ENCODE measurements at places on chromosomes 16 and 17. TPM values are rescaled to one million over a fixed set of nuclear protein-coding genes. Genes with fewer than 3 reads are reported as not detected.
A peak's percentile ranks its signal among the peaks of the same experiment; 100 is the strongest.

The NKD1 gene
- 1.5 TPM for total RNA-seq

The KRT36 gene
- total RNA-seq: not detected

The HSD11B2 gene
- total RNA-seq: 1.1 TPM

The CDH1 gene
- total RNA-seq: 0.37 TPM

DNA sequence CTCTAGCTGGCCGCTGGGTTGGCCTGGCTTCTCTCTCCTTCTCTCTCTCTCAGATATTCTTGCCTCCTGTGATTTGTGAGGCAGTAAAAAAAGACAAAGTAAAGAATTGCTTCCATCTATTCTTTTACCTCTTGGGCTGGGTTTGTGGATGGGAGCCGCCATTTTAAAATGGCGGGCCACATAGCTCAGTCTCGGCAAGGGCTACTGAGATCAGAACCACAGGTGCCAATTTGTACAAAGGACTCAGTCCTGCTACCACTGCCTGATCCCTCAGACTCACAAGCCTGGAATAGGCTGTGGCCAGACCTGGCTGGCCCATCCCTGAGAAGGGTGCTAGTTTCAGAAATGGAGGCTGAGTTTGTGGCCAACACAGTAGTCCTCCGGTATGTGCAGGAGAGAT is 24.1 kb downstream of the NOD2 start:
- H3K4me1 ChIP-seq: peaks cover 26% of the 10 kb centered on the region
- H3K27ac ChIP-seq: no peak overlapping the region
- no peak for DNase-seq
- H3K36me3 ChIP-seq: no peaks in the 10 kb centered on the region
- H3K4me3 ChIP-seq: no peak overlapping the region

DNA sequence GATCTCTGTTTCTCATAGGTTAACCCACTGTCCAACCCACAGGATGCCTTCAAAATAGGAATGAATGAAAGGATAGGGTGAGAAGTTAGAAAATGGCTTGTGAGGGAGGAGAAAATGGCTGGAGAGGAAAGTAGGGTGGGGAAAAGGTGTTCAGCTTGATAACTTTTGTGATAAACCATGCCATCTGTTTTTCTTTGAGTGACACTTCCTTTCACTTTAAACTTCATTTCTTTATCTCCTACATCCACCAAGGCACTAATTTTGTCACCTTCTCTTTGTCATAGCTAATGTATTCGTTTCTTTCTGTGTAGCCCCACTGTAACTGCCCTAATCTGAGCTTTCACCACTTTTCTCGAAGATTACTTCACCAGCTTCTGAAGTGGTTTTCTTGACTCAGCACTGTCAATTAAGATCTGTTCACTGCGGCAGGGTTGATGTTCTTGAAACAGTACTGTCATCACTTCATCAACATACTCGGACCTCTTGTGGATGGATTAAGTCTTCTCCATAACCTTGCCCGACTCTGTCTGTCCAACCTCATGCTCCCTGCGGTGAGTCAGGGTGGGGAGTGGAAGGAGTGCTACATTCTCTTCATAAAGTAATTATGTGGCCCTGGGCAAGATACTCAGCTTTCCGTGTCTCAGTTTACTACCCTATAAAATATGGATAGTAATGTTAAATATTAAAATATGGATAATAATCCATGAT is 5.5 kb upstream of the KRT10 start:
- H3K27me3 ChIP-seq: no peaks in the 10 kb centered on the region
- no peak overlapping the region for H3K27ac ChIP-seq
- no peaks in the 10 kb centered on the region for H3K36me3 ChIP-seq
- DNase-seq: no peak
- H3K4me1 ChIP-seq: no peaks in the 10 kb centered on the region

DNA sequence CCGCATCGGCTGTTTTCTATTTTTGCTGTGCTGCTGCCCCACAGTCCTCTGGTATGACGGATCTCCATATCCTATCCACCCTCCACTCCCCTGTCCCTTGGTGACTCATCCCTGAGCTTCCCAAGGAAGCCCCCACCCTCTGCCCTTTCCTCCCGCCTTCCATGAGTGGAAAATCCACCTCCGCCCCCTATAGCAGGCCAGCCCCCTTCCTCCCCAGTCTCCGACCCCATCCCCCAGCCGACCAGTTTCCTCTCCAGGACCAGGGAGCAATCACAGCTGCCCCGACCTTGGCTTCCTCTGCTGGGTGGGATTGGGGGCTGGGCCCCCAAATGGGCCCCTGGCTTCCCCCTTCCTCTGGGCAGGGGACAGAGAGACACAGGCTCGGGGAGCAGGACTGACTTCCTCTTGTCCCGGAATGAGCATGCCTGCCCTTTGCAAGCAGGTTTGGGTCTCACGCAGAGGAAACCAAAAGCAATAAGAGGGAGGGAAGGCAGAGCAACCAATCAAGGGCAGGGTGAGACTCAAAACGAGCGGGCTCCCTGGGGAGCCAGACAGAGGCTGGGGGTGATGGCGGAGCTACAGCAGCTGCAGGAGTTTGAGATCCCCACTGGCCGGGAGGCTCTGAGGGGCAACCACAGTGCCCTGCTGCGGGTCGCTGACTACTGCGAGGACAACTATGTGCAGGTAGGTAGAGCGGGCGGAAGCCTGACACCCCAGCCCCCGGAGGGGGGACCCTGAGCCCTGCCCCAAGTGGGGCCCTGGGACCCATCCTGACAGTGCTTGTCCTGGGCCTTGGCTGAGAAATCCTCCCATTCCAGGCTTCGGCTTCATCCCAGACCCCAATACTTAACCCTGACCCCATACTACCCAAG is at the start of the genes ABI3 and GNGT2:
ABI3 (plus strand) TSS at position 550 of the 872 bp plus-strand sequence; CDS start at position 568, 18 bp downstream.
GNGT2 (minus strand) TSS at position 417 of the 872 bp plus-strand sequence. CDS start 3,152 bp downstream, outside the sequence.
- peaks cover 71% of the 10 kb centered on the region for H3K4me1 ChIP-seq
- DNase-seq: peak; percentile 47
- H3K36me3 ChIP-seq: no peaks in the 10 kb centered on the region
- no peaks in the 10 kb centered on the region for H3K27me3 ChIP-seq
- peak within 1 kb of the TSS; percentile 69 for H3K4me3 ChIP-seq

- H3K4me3 ChIP-seq: no peak overlapping the region
- H3K4me1 ChIP-seq: no peaks in the 10 kb centered on the region
- H3K36me3 ChIP-seq: no peaks in the 10 kb centered on the region
- no peaks in the 10 kb centered on the region for H3K27me3 ChIP-seq
- no peak overlapping the region for H3K27ac ChIP-seq
- no peak for DNase-seq
Observed at GRCh38 chr16:80084614-80085013, 456.2 kb upstream of the DYNLRB2 start.

DNA sequence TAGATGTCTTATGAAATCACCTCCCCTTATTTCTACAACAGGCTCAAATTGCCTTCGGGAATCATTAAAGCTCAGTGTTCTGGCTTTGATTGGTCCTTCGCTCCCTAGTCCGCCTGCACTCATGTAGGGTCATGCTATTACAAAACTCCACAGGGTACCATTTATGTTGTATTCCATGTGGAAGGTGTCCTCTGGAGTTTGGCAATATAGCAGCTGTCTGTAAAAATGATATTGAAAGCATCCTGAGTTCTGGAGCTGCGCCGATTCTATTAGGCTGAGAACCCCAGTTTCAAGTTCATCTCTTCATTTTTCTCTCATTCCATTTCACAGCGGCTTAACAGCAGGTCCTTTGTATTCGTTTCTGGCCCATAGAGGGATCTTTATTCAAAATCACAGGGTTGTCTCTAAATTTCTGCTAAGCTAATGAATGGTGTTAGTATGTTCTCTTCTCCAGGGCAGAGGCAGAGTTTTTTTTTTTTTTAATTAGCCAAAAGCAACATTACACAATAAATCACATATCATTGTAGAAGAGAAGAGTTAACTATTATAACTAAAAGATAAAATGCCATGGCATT is 71.9 kb upstream of the TEKT1 start:
- no peaks in the 10 kb centered on the region for H3K36me3 ChIP-seq
- no peaks in the 10 kb centered on the region for H3K27me3 ChIP-seq
- no peaks in the 10 kb centered on the region for H3K4me1 ChIP-seq
- H3K27ac ChIP-seq: no peak overlapping the region

GRCh38 chr16:31071861-31072260 is 2.2 kb downstream of the ZNF668 start:
- H3K4me1 ChIP-seq: peaks cover 24% of the 10 kb centered on the region
- peak overlapping the region; percentile 89 for H3K27ac ChIP-seq
- DNase-seq: no peak
- peak overlapping the region; percentile 100 for H3K4me3 ChIP-seq

DNA sequence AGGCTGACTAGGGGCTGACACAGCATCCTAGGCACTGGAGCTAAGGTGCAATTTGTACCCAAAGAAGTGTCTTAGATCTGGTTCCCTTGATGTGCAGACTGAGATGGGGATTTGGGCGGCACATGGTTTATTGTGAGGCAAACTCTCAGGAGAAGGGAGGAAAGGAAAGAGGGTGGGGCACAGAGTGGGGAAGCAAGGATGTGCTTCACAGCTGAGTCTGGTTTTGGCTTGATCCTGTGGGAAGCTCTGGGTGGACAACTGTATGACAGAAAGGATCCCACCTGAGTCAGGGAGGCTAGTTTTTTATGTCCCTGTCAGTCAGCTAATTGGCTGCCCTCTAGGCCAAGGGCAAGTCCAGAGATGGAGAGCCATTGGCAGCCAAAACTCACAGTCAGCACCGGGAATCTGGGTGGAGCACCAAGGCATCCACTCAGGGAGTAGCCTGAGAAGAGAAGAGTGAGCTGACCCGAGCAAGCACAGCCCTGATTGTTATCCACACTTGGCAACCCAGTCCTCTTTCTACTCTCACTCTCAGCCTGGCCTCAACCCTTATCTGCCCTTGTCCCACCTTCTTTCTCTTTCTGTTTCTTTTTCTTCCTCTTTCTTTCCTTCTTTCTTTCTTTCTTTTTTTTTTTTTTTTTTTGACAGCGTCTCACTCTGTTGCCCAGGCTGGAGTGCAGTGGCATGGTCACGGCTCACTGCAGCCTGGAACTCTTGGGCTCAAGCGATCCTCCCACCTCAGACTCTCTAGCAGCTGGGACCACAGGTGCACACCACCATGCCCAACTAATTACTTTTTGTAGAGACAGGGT is 12.0 kb downstream of the ARL4D start:
- no peaks in the 10 kb centered on the region for H3K36me3 ChIP-seq
- no peaks in the 10 kb centered on the region for H3K27me3 ChIP-seq
- H3K27ac ChIP-seq: no peak overlapping the region
- no peak for DNase-seq
- no peak overlapping the region for H3K4me3 ChIP-seq
- H3K4me1 ChIP-seq: no peaks in the 10 kb centered on the region

Data from CD8-positive, alpha-beta memory T cell (primary cell).